Activated naive CD8-positive, alpha-beta T cell treated with anti-CD3 and anti-CD28 coated beads, Interleukin-2, amount 10 ng/mL, durations not matched to agents 7 days and 5 days (primary cell): ENCODE measurements at places on chromosomes 6 and 20. TPM values are rescaled to one million over a fixed set of nuclear protein-coding genes. Genes with fewer than 3 reads are reported as not detected.

DNA sequence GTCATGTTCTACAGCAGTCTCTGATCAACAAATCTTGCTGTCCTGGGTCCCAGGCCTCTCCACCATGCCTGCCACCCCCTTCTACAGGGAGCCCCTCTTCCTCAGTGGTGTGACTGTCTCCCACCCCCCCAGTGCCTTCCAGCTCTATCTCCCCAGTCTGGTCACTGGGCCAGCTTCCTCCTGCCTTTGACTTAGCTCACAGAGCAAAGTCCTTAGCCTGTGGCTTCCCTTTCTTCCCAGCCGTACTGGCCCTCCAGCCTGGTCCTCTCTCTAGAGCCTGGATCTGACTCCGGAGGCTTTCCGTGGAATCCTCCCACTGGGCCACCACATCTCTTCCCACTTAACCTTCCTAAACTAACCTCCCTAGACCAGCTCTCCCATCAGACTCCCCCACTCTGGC is 17.0 kb downstream of the MAPK13 start:
- H3K27ac ChIP-seq, result peak overlapping the region; percentile 65
- H3K27me3 ChIP-seq, result no peaks in the 10 kb centered on the region
- H3K4me3 ChIP-seq, result no peak overlapping the region
- DNase-seq, result no peak

Gene CD93
- 0.48 TPM for total RNA-seq

Gene PRDM13
- not detected for total RNA-seq

Gene FAM209B
- 1.8 TPM for total RNA-seq

DNA sequence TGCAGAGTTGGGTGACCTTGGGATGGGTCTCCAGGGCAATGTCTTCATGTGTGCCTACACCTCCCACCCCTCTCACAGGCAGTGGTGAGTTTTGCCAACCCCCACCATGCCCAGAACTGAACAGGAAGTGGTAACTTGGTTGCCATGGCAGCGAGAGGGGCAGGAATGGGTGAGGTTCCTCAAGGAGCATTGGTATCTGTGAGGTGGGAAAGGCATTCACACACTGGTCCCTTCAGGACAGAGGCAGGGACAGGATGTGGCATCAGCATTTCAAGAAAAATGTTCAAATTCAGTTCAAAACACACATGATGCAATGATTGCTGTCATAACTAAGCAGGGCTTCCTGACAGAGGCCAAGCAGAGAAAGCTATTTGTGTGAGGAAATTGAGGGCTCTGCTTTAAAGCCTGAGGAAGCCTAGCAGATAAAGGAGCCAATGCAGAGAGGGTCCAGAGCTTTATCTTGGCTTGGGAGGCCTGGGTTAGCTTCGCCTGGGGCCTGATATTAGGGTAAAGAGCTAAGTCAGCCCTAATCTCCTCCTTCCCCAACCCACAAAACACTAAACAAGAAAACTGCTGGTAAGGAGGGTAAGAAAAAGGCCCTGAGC is 551 bp downstream of the TREML2 start:
- peak; percentile 68 for DNase-seq
- peaks cover 54% of the 10 kb centered on the region for H3K4me1 ChIP-seq
- peak overlapping the region; percentile 90 for H3K4me3 ChIP-seq
- peaks cover 30% of the 10 kb centered on the region for H3K36me3 ChIP-seq
- H3K27ac ChIP-seq, result peak overlapping the region; percentile 100
- no peaks in the 10 kb centered on the region for H3K27me3 ChIP-seq

DNA sequence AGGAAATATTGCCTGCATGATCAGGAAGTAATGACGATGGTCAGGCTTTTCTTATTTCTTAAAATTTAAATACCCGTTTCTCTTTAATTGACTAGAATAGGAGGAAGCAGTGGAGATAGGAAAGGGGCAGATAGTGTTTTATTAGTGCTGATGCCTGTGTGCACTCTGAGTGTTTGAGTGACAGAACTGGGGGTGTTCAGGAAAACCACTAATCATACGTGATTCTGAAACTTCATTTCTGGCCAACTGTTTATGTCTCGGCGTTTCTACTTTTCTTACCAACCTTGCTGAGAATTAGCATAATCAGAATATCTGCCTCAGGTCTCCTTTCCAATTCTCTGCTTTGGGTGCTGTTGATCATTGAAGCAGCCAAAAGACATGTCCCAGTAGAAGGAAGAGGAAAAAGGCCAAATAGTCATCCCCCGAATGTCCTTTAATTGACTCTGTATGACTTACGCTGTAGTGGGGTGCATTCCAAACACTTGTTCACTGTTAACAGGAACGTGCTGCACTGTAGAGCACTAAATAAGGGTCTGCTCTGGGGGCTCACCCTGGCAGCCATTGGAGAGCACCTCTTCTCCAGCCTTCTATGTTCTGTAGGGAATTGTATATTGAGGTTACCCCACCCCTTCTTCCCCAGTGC is 152.9 kb downstream of the JARID2 start:
- DNase-seq, result no peak
- H3K27me3 ChIP-seq, result no peaks in the 10 kb centered on the region
- peak overlapping the region; percentile 71 for H3K4me3 ChIP-seq
- peaks cover 56% of the 10 kb centered on the region for H3K4me1 ChIP-seq

GRCh38 chr6:31729515-31729978 is 448 bp upstream of the DDAH2 start:
- H3K4me3 ChIP-seq, result peak overlapping the region; percentile 98
- peaks cover 43% of the 10 kb centered on the region for H3K36me3 ChIP-seq
- DNase-seq, result peak; percentile 84
- no peaks in the 10 kb centered on the region for H3K27me3 ChIP-seq
- H3K4me1 ChIP-seq, result peaks cover 59% of the 10 kb centered on the region

- no peak overlapping the region for H3K4me3 ChIP-seq
- no peak for DNase-seq
- no peaks in the 10 kb centered on the region for H3K36me3 ChIP-seq
- peaks cover 26% of the 10 kb centered on the region for H3K4me1 ChIP-seq
These were observed 81.3 kb downstream of the EYA2 start for GRCh38 chr20:46975976-46976375.

- no peak overlapping the region for H3K27ac ChIP-seq
- no peak overlapping the region for H3K4me3 ChIP-seq
- DNase-seq, result no peak
- no peaks in the 10 kb centered on the region for H3K36me3 ChIP-seq
- no peaks in the 10 kb centered on the region for H3K4me1 ChIP-seq
These were observed 112.3 kb upstream of the MARCKS start for GRCh38 chr6:113744861-113745260.

DNA sequence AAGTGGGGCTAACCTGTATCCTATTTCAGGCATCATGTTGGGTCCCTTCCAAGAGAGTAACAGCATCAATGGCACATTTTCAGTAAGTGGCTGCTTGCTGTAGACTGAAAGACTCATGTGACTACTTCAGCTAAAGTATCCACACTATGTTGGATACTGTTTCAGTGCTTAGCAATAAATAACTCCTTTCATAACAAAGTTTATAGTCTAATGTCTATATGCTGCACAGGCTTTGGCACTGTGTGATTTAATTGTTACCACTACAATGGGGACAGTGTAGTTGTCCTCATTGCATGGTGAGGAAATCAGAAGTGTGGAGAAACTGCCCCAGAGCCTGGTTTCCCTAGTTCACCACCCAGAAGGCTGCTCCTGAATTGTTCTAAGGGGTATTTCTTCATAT is 318.0 kb upstream of the PTCHD4 start:
- DNase-seq, result no peak
- no peak overlapping the region for H3K27ac ChIP-seq

Gene SDC4
- total RNA-seq, result 7.1 TPM

DNA sequence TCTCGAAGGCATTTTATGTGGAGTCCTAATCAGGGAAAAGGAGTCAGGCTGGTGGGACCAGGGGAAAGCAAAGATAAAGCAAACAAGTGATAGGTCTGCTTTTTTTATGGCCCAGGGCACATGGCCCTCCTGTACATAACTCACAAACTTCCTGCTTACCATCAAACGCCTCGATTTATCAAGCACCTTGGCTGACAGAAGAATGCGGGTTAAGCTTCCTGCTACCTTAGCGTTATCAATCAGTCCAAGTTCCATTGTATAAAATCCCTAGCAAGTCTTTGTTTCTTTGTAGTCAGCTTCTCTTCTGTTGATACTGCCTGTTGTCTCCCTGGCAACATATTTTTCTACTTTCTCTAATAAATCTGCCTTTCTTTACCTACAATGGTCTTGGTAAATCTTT is 4.1 kb upstream of the TRIM27 start:
- peaks cover 3% of the 10 kb centered on the region for H3K4me1 ChIP-seq
- no peak overlapping the region for H3K4me3 ChIP-seq
- no peak overlapping the region for H3K27ac ChIP-seq
- no peaks in the 10 kb centered on the region for H3K36me3 ChIP-seq
- no peak for DNase-seq

DNA sequence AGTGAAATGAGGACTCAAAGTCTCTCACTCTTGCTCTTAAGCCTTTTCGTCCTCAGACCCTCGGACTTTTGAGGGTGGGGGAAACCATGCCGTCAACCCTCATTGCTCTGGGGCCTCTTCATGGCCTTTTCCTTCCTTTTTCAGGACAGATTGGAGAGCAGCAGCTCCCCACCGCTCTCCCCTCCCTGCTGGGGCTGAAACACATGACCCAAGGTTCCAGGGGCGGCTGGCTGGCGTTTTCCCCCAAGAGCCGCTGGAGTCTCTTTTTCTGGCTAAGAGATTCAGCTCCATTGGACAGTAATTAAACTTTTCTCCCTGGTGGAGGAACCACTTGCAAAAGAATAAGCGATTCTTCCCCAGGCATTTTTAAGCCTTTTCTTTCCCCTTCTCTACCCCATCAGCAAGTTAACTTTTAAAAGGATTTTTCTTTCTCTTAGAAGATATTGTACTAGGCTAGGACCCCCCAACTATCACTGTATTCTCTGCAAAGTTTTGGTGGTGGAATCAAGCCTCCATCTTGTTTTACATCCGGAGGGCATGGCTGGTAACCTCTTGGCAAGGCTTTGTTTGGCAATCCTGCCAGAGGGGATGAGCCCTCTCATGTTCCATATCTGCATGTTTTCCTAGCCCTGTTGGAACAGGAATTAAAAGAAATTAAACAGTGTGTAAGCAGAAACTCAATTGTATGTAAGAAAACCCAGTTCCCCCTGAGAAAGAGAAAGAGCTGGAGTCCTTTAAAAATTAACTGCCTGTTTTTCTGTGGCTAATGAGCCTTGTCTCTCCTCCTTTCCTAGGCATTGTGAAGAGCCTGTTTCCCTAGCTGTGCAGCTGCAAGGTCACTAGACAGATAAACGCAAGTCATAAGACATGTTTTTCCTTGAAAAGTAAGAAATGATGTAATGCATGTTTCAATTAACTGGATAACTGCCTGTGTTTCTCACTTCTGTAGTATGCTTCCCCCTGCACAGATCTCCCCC is 100.8 kb upstream of the GPR6 start:
- no peak for DNase-seq
- H3K4me1 ChIP-seq, result no peaks in the 10 kb centered on the region
- no peak overlapping the region for H3K4me3 ChIP-seq
- H3K27me3 ChIP-seq, result peaks cover 26% of the 10 kb centered on the region

DNA sequence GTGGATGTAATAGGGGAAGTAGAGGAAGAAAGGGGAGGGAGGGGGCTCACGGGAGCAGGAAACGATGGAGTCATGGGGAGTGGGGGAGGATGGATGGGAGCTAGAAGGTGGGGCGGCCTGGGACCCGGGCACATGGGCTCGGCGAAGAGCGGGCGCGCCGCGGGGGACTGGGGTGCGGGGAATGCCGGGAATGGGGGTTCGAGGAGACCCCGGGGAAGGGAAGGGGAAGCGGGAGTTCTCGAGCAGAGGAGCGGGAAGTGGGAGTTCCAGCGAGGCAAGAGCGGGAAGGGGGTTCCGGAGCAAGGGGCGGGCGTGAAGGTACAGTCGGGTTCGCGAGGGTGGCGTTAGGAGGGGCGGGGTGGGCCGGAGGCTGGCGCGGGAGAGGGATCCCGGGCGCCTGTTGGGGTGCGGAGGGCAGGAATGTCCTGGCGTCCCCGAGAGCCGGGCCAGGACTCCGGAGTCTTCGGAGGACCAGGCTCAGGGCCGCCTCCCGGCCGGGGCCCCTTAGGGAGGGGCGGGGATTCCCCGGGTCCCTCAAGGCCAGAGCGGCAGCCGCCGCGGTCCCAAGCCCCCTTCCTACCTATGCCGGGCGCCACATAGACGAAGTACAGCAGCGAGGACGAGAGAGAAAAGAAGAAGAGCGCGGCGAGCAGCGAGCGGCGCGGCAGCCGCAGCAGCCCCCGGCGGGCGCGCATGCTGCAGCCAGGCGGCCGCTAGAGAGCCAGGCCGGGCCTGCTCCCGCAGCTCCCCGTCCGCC is 504 bp downstream of the B4GALT5 start:
- H3K4me1 ChIP-seq, result peaks cover 30% of the 10 kb centered on the region
- peak overlapping the region; percentile 80 for H3K27ac ChIP-seq
- DNase-seq, result peak; percentile 33
- peaks cover 3% of the 10 kb centered on the region for H3K36me3 ChIP-seq
- H3K4me3 ChIP-seq, result peak overlapping the region; percentile 93
- peaks cover 2% of the 10 kb centered on the region for H3K27me3 ChIP-seq

GRCh38 chr6:124522335-124522734 is 439.9 kb upstream of the RNF217 start:
- no peaks in the 10 kb centered on the region for H3K4me1 ChIP-seq
- H3K36me3 ChIP-seq, result no peaks in the 10 kb centered on the region
- no peak for DNase-seq

- H3K27me3 ChIP-seq, result no peaks in the 10 kb centered on the region
- H3K4me1 ChIP-seq, result no peaks in the 10 kb centered on the region
- no peak for DNase-seq
- no peak overlapping the region for H3K4me3 ChIP-seq
These were observed 395.9 kb downstream of the CDH26 start for GRCh38 chr20:60354024-60354580.

DNA sequence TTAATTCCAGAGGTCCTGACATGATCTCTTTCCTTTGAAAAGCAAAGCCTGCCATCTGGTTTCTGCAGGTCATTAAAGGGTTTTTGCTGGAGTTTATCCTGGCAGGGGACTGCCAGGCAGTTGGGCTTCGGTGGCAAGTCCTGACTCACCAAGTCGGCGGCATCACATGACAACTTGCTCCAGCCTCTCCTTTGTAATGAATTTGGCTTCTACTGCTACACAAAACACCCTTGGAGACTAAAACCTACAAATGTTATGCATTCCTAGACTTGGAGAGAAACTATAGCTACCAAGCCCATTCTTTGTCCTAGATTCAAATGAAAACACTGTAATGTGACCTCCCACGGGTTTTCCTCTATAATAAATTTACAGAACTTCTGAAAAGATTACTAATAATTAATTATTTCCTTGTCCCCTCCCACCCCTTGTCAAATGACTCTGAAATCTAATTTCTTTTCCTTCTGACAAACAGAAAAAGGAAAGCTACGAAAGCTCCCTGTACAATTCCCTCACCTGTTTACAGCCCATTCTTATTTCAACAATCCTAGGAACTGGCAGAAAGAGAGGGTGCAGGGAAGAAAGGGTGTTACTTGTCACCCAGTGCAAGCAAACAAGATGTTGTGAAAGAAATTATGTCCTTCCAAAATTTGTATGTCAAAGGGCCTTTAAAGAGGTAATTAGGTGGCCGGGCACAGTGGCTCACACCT is 62.9 kb downstream of the QRSL1 start:
- no peak for DNase-seq
- H3K4me1 ChIP-seq, result no peaks in the 10 kb centered on the region
- no peak overlapping the region for H3K27ac ChIP-seq
- no peak overlapping the region for H3K4me3 ChIP-seq
- H3K36me3 ChIP-seq, result no peaks in the 10 kb centered on the region

Gene RREB1
- 39.1 TPM for total RNA-seq
